ENCODE measurements at places on chromosomes 16 and 17.

DNA sequence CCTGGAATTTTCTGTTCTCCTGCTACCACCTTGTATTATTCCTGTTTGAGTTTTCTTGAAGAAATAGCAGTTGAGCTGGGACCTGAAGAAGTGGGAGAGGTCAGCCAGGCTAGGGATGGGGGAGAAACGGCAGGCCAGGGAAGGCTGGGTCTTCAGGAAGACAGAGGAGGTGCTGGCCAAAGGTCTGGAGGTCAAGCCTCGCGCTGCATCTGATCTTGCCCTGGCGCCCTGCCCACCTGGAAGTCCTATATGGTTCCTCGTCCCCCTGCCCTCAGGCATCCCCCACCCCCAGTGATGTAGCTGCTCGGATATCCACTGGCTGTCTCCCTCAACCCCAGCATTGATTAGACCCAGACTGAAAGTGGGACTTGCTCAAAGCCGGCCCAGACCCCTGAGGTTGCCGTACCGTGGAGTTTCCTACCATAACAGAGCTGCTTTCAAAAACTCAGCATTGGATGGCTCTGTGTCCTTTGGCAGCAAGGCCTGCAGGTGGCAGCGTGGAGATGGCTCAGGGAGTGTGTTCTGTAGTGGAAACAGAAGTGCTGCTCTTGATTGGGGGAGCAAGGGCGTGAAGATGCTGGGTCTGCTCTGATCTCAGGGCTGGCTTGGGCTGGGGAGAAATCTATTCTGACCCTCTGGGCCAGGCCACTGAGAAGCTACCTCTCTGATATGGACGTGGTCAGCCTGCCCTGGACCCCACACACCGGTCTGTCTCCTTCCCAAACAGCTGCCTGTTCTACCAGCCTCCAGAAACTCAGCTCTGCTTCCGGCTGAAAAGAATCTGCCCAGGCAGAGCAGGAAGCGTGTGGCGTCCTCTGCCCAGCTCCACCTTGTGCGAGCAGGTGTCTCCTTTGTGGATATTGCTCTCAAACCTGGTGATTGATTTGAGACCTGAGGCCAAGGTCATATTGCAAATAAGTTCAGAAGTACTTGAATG lies 107.0 kb upstream of the CACNG5 start:
- DNase-seq: peak; percentile 10

GRCh38 chr17:82860606-82861392 lies 21.0 kb upstream of the ZNF750 start:
- DNase-seq: no peak

- no peak for DNase-seq
These were observed 51.2 kb upstream of the DHX40 start for GRCh38 chr17:59513934-59514841.

GRCh38 chr17:27804113-27804512 lies 3.8 kb upstream of the NOS2 start:
- no peak for DNase-seq

- DNase-seq: no peak
These were observed 116.5 kb downstream of the CMIP start for GRCh38 chr16:81560979-81561657.

GRCh38 chr16:59170099-59170712 lies 436.1 kb upstream of the GOT2 start:
- no peak for DNase-seq
